ENCODE measurements at places on chromosomes 3 and 15.
A peak's percentile ranks its signal among the peaks of the same experiment; 100 is the strongest.

DNA sequence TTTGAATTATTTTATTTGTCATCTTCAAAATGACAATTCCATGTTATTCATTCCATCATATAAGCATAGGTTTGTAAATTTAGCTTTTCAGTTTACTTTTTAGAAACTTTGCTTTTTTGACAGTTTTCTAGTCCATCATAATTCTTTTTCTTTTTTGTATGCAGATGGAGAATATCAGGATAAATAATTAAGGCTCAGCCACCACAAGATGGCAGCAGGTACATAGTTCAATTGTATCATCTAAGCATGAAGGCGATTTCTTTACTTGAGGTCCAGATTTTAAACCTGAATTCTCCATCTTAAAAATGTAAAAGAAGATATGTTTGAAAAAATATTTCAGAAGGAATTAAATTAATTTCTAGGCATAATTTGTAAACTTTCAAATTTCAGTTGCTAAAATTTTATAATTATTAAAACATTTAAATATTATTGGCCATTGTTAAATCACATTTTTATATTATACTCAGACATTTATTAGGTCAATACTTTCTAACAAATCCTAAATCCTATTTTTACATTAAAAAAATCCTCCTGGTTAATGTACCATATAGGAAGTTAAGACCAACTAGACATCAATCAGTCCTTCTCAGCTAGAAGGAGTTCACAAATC is 15.1 kb downstream of the PLSCR5 start:
- DNase-seq: peak; percentile 49

GRCh38 chr3:181541414-181541813 is 170.3 kb upstream of the SOX2 start:
- no peak for DNase-seq

GRCh38 chr15:42072141-42072685 is 22.1 kb downstream of the PLA2G4D start:
- no peak for DNase-seq

GRCh38 chr3:16084887-16085286 is 89.6 kb upstream of the GALNT15 start:
- DNase-seq: no peak

DNA sequence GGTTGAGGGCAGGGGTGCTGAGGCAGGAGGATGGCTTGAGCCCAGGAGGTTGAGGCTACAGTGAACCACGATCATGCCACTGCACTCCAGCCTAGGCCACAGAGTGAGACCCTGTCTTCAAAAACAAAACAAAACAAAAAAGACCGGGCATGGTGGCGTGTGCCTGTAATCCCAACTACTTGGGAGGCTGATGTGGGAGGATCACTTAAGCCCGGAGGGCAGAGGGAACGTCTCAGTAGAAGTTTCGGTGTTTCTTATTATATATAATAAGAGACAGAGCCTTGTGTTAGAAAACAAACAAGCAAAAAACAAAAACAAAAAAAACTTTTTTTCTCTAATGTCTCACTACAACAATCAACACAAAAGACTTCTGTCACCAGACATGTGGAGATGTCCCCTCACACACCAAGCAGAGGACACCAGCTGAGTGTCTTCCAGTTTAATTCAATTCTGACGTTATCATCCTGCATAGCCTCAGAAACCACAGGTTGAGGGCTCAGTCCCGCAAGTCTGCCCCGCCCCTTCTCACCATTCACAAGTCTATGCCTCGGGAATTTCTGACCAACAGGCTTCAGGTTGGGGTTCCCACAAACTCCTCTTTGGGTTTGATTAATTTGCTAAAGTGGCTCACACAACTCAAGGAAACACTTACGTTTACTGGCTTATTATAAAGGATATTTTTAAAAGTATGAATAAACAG is 24.0 kb upstream of the EIF4A2 start:
- DNase-seq: no peak

GRCh38 chr15:78048628-78048920 is 28.9 kb downstream of the TBC1D2B start:
- no peak for DNase-seq
